Right renal pelvis (tissue), 4 donors: ENCODE measurements at places on chromosomes 7 and 10.

DNA sequence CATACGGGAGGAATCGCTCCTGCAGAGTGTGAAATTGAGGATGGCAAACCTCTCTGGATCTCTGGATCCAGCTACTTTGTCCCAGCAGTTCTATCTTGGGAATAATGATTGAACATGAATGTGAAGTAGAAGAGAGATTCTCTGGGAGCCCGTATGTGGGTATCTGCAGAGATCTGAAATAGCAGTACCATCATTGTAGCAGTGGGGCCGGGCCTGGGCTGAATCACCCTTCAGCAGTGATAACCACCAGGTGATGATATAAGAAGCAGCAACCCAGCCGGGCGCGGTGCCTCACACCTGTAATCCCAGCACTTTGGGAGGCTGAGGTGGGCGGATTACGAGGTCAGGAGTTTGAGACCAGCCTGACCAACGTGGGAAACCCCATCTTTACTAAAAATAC, 51.9 kb downstream of the SKIDA1 start:
- no peak for DNase-seq

GRCh38 chr7:101940830-101941229, 123.4 kb downstream of the CUX1 start:
- peak; percentile 44 for DNase-seq

DNA sequence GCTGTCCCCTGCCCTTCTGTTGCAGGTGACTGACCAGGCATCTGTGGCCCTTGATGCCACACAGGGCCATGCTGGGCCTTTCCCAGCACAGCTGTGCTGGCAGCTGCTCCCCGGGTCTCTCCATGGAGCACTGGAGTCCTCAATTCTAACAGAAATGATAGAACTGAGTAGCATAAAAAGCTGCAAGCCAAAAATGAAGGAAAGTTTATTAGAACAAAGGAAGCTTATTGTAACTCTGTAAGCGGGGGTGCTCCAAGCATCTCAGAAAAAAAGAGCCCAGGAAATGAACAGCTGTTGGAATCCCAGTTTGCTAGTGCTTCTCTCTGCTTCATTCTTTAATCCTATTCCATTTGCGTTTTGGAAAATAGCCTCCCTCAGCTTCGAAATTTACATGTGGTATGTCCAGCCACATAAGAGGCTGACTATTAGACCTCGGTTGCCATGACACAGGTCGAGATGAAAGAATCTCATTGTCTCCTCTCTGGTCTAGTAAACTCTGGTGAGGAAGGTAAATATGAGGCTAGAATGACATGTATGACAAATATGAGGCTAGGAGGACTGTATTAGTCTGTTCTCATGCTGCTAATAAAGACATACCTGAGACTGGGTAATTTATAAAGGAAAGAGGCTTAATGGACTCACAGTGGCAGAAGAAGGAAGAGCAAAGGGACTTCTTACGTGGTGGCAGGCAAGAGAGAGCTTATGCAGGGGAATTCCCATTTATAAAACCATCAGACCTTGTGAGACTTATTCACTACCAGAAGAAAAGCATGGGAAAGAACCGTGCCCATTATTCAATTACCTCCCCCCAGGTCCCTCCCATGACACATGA, 23.7 kb downstream of the EPDR1 start:
- no peak for DNase-seq

GRCh38 chr10:90658791-90659190, 199.0 kb downstream of the HTR7 start:
- DNase-seq: no peak

- DNase-seq: no peak
Measured at GRCh38 chr10:118412132-118412760, 70.1 kb upstream of the FAM204A start.

GRCh38 chr10:80283119-80283518, 6.3 kb downstream of the MAT1A start:
- no peak for DNase-seq
